ENCODE measurements at places on chromosomes 7 and 10.

DNA sequence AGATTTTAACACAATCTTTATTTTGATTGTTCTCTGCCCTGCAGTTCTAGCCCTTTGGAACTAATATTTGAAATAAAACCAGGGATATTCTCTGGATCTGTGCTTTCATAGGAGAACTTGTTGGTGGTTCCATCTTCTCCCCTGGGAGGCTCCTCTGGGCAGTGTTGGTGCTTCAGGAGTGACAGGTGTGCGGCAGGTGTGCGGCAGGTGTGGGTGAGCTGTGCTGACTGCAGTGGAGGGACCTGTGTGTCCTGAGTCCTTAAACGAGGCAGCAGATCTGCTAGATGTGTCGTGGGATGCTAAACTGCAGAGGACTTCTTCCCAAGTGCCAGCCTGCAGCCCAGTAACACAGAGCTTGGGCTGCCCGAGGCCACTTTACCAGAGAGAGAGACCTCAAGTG lies 98.4 kb downstream of the LYZL1 start:
- no peak for DNase-seq

DNA sequence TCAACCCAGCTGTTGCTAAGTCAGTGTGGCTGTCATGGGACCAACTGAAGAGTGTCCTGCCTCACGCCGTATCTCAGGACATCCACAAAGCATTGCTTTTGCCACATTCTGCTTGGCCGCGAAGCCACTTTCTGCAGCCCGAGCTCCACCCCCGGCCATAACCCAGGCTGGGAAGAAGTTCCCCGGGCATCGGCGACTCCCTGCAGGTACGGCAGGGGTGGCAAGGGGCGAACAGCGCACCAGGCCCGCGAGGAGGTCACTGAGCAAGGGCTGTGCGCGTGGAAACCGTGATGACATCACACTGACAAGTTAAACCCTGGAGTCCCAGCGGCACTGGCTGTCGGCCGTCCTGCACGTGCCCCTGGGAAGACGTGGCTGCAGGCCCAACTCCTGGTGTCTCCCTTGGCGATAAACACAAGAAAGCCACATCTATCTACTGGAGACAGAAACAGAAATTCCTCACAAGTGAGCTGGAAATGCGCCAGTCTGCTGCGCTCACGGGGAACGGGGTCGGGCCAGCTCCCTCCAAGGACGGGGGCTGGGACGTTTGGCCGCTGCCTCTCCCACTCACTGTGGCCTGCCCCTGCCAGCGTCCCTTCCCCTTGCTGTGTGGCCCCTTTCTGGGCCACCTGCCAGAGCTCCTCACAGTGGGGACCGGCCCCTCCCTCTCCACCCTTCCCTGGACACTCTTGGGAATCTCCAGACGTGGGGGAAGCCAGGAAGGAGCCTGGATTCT lies 326.3 kb downstream of the DNAJB6 start:
- DNase-seq: no peak

GRCh38 chr10:128046953-128047290 lies 79.3 kb downstream of the MKI67 start:
- DNase-seq: no peak

- no peak for DNase-seq
Measured at GRCh38 chr7:130379019-130379418, 1.3 kb upstream of the CPA1 start.

GRCh38 chr7:83640731-83641537 lies 8.0 kb downstream of the SEMA3E start:
- DNase-seq: no peak

GRCh38 chr10:54908019-54908418 lies 107.0 kb upstream of the PCDH15 start:
- DNase-seq: no peak

DNA sequence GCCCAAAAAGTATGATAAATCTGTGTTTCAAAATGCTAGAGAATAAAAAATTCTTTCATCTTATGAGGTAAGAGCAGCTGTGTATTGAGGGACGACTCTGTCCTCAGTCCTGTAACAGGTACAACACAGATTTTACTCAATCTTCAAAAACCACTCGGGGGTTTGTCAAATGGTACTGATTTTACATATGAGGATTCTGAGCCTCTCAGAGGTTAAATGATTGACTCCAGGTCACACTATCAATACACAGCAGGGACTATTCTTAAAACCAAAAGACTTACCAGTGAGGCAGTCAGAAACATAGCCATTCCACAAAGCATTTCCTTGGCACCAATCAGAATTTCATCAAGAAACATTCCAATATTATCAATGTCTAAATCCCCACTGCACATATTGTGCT lies 95.5 kb downstream of the SGMS1 start:
- no peak for DNase-seq

DNA sequence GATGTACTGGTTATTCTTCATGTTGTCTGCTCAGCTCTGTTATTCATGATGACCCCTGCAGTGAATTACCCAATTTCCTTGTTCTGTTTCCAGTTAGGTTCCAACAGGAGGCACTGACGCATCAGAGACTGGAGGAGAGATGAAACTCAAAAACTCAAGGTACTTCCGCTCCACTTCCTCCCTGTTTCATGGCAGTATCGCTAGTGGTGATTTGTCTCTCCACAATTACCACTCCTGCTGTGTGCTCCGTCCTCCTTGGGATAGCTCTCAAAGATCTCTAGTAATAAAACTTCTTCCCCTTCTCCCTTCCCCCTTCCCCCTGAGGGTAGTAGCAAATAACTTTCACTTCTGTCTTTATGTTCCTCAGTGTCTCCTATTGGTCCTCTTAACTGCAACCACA lies 107.4 kb upstream of the ABCB5 start:
- peak; percentile 44 for DNase-seq

GRCh38 chr7:45972629-45973312 lies 51.7 kb upstream of the IGFBP3 start:
- DNase-seq: no peak

- DNase-seq: no peak
Measured at GRCh38 chr7:99767662-99768061, 16.3 kb downstream of the CYP3A4 start.

DNA sequence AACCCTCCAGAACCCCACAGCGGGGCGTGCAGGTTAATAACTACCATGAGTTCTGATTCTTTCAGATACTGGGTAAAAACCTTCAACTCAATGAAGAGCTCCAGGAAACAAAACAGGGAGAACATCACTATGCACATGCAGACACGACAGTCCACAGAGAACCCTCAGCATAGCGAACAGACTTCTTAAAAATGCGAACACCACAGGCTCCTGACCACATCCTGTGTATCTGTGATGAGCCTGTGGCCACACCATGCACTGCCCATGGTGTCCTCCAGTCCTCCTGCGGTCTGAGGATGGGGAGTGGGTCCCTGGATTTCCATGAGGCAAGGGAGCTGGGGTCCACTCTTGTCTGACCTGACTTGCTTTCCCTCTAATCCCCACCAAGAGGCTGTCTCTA lies 107.2 kb downstream of the COBL start:
- DNase-seq: no peak

- no peak for DNase-seq
Measured at GRCh38 chr7:133633055-133633454, 380.2 kb downstream of the EXOC4 start.

DNA sequence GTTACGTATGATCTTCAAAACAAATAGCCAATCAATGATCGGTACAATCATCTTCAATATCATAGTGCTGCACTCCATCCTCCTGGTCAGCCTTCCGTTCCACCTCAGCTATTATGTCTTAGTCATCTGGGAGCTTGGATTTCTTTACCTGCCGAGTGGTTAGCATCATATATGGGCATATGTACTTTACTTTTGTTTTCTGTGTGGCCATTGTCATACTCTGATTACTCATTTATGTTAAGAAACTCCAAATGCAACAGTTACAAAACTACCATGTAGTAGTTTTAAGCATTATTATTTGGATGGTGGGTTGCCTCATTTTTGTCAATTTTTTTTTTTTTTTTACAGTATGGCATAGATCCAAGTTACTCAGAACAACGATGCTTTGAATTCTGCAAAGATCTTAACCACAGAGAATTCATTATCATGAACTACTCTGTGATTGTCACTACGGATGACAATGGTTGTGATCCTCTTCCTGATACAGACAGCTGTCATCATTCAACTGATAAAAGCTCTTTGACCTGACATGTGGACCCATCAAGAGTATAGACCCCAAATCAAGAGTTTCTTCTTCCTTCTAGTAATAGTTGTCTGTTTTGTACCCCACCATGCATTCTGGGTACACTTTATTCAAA lies 52.1 kb upstream of the NME8 start:
- no peak for DNase-seq

GRCh38 chr7:134024739-134025138 lies 102.4 kb upstream of the LRGUK start:
- DNase-seq: peak; percentile 54

DNA sequence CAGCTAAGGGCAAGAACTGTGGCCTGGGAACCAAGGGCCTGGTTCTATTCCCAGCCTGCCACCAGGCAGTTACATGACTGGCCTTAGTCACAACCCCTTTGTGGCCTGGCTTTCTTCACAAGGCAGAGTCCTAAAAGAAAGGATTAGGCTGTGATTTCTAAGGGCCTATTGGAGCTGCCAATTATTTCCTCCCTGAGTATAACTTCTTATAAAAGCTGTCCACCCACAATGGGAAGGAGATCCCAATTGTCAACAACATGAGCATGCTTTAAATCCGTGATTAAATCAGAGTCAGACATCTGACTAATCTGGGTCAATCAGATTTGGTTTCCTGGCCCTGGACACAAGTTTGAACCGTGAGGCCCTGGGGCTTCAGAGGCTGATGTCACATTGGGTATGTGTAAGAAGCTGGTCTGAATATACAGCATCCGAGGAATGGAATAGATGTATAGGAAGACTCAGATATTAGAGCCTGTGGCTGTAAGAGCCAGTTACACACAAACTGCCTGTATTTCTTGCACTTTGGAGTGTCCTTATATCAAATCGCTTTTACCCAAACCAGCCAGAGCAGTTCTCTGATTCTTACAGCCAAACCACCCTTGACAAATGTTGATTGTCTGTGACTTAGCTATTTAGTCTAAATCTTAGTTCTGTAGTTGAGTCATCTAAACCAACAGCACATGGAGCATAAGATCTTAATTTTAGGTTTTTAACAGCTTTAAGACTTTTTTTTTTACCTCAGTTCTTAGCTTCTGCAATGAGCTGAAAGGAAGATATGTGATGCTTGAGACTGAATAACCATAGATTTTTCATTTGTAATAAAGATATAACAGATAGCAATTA lies 61.3 kb downstream of the ABCB4 start:
- no peak for DNase-seq

DNA sequence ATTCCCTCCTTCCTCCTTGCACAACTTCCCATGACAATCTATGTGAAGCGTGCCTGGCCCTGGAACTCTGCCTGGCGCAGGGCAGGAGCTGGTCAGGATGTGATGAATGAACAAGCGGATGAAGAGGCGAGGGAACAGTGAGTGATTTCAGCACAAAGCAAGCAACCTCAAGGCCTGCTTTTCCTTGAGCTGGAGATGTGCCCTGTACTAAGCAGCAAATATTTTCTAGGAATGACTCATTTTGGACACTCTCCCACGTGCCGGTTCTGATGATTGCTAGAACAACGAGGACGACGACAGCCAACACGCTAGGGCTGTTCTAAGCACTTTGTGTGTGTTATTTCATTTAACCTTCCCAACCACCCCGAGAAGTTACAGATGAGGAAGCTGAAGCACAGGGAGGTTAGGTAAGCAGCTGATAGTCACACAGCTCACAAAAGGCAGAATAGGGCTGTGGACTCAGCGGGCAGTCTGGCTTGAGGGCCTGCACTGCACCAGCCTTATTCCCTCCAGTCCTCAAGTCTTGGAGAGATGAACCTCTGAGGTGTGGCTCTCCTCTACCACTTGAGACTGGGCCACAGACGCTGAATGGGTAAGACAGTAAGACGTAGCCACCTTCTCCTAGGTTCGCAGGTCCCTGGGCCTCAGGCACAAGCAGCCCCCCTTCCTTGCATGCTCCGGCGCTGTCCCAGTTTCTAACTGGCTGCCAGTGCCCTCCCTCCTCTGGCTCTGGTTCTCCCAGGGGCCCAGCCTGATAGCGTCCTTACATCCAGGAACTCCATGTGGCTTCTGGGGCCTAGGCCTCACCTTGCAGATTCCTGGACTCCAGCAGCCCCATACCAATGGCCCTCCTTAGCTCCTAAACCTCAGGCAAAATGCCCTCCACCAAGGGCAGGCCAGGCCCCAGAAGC lies 59.0 kb downstream of the YKT6 start:
- peak; percentile 29 for DNase-seq

DNA sequence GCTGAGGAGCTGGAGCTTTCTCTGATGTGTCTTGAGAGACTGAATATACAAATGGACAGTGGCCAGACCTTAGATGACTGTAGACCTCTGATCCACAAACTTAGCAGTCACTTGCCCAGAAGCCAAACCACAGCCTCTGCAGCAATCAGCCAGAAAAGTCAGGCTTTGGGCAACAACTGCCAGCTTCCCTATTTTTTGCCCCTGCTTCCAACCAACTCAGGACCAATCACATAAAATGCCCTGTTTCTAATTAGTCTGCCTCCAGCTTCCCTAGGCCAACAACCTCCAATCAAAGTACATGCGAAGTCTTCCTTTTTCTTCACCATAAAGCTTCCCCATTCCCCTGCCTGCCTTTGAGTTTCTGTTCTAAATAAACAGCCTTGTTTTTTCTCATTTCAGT lies 37.8 kb upstream of the CACUL1 start:
- peak; percentile 84 for DNase-seq

DNA sequence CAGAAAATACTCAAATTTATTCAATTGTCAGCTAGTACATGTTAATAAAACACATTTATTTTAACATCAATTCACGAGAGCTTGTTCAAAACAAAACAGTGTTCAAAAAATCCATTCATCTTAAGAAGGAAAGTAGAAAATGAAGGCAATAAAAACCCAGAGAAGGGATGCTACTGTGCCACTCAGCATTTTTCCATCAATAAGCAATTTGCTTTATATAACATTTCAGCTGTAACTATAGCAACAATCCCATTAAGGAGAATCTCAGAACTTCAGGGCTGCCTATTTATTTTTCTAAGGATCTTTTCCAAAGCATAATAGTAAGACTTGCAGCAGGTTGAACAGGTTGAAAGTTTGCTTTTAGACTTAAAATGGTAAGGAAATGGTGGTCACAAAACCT lies 190.5 kb downstream of the PCLO start:
- no peak for DNase-seq

- DNase-seq: no peak
Measured at GRCh38 chr10:111085690-111086353, 9.0 kb downstream of the ADRA2A start.

DNA sequence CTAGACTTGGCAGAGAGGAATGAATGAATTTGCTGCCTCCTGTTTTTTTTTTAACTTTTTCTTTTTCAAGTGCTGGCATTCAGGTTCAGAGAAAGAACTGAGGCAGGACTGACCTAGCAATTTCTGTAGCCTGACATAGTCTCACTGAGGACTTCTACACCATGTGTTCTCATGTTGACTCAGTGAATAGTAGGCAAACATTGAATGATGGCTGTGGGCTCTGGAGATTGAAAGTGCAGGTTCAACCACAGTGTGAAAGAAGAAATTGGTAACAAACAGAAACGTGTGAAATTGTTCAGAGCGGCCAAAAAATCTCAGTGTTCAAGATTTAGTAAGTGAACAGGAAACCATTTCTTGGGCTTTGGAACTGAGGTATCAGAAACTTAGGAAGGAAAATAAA lies 322.4 kb upstream of the GHITM start:
- DNase-seq: no peak

- DNase-seq: no peak
Measured at GRCh38 chr7:142455392-142455791, 197.5 kb upstream of the PRSS58 start.

- DNase-seq: no peak
Measured at GRCh38 chr10:118924493-118924892, 105.0 kb upstream of the NANOS1 start.
